Naive B cell (primary cell): ENCODE measurements at places on chromosomes 5 and 9.

- DNase-seq = no peak
Measured at GRCh38 chr9:132487351-132487791, 77.4 kb downstream of the CFAP77 start.

DNA sequence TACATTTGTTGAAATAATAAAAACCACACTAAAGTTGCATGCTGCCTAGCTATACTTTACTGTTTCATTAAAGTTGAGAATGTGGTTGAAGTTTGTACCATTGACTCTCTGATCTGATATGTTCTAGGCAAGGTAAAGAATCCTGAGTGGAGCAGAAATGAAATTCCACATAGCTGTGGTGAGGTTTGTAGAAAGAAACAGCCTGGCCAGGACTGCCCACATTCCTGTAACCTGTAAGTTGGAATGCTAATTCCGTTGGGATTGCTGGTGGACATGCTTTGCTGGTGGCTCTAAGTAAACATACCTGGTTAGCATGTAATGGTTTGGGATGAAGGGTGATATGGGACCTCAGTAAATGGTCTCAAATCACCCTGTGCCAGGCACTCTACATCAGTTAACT is 16.8 kb downstream of the NFX1 start:
- DNase-seq = no peak

DNA sequence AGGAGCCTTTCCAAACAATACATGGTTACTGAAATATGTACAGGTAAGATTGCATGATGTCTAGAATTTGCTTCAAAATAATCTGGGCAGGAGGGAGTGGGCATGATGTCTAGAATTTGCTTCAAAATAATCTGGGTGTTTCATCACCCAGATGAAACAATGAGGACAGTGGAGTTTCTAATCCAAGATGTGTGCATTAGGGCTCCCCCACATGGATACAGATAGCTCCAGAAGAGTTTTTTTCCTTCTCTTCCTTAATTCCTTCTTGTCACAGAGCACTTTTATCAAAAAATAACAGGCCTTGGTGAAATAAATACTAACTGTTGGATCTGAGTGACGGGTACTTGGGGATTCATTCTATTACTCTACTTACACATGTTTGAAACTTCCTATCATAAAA is 14.9 kb downstream of the ATOX1 start:
- no peak for DNase-seq

DNA sequence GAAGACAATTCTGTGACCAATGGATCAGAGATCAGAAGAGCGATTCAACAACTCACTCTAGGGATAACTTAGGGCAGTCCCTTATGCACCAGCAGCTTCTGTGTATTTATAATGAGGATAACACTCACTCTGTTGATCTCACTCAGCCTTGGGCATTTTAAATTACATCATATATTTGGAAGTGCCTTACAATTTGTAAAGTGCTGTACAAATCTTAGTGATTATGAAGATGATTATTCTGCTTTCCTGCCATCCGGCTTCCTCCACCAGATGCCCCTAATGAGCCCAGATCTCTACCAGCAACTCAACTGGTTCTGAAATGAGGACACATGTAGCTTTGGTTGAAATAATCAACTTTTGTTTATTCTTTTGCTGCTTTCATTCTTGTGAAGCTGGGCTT is 105.3 kb downstream of the PCSK1 start:
- no peak for DNase-seq

DNA sequence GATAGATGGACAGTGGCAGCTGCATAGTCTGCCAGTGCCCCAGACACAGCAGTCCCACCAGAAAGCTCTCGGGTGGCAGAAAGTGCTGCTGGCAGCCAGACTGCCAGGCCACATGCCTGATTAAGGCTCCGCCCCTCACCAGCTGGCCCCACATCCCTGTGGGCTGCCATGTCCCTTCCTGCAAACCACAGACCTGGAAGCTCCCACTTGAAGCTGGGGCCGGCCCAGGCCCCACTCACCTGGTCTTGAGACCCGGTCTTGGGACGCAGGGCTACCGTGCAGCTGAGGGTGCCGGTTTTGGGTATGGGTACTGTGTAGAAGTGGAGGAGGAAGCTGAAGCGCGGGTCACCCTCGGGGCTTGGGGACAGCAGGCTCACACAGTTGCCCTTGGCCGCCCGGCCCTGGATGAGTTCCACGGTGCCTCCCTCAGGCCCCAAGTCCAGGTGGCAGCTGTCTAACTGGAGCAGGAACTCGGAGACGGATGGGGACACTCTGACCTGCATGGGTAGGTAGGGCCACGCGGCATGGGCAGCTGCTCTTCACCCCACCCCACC is 15.3 kb downstream of the FPGS start:
- no peak for DNase-seq
